ENCODE measurements at places on chromosomes 3 and 15.

- DNase-seq: no peak
Measured at GRCh38 chr15:88661761-88662556, 23.1 kb downstream of the ISG20 start.

DNA sequence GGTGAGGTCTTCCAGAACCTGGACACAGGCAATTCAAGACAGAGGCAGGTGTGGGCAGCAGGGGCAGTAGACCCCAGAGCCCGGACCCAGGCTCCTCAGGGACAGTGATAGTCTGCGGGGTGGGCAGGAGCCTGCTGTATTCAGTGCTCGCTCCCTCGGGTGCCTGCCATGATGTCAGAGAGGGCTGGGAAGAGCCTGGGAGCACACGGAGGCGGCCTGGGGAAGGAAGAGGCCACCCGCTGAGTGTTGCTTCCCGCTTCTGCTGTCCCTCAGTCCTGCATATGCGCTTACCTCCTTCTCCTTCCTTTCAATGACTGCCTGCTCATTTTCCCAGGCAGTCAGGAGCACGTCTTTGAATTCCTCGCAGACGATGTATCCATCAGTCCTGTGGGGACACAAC is 22.8 kb downstream of the TMEM43 start:
- no peak for DNase-seq

DNA sequence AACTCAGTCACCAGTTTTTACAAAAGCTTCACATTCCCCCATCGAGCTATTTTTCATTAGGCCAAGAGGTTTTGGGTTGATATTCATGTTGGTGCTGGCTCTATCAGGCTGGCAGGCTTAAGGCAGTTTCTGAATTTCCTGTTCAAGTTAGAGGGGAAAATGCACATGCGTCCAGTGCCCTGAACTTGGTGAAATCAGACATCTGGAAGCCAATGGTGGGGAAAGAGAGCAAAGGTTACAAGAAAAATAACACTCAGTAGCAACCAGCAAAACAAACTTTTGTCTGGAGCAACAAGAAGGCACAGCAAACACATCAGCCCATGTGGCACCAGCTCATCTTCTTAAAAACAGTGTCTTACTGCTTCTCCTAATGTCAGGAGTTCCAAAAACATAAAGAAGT is 155.6 kb upstream of the TSC22D2 start:
- no peak for DNase-seq

GRCh38 chr15:49083401-49084284 is 37.4 kb upstream of the SECISBP2L start:
- no peak for DNase-seq

- DNase-seq: no peak
Measured at GRCh38 chr3:63857311-63857710, 6.3 kb downstream of the THOC7 start.

DNA sequence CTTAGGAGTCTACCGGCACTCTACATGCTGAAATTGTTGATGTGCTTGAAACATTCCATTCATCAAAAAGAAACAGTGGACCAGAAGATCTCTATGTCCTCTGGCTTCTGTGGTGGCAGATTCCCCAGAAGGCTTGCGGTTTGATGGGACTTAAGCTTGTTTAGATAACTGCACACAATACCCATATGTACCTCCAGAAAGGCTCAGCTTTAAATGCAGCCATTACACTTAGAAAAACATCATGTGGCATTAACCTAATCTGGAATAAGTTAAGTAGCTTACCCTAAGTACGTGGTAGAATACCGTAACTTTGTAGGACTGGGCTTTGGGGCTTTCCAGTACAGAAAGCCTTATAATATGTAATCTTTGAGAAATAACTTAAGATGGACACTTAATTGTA is 187.3 kb downstream of the RBMS3 start:
- DNase-seq: no peak

- DNase-seq: peak; percentile 52
Measured at GRCh38 chr3:179558742-179559364, 3.9 kb upstream of the ACTL6A start.

- DNase-seq: no peak
Measured at GRCh38 chr3:192597506-192597905, 129.8 kb downstream of the FGF12 start.

GRCh38 chr3:32455609-32456428 is 46.8 kb downstream of the CMTM6 start:
- no peak for DNase-seq

- DNase-seq: no peak
Measured at GRCh38 chr3:37653466-37653865, 208.2 kb upstream of the CTDSPL start.

GRCh38 chr3:181578743-181579142 is 133.0 kb upstream of the SOX2 start:
- no peak for DNase-seq

GRCh38 chr3:159922193-159922840 is 66.3 kb upstream of the IL12A start:
- no peak for DNase-seq

GRCh38 chr3:8020047-8020841 is 481.4 kb upstream of the LMCD1 start:
- no peak for DNase-seq

- no peak for DNase-seq
Measured at GRCh38 chr3:48222616-48223513, at the start of gene CAMP. Gene CAMP, plus strand, starts transcription at chr3:48223495. Its CDS starts 17 bp downstream, at chr3:48223512.

DNA sequence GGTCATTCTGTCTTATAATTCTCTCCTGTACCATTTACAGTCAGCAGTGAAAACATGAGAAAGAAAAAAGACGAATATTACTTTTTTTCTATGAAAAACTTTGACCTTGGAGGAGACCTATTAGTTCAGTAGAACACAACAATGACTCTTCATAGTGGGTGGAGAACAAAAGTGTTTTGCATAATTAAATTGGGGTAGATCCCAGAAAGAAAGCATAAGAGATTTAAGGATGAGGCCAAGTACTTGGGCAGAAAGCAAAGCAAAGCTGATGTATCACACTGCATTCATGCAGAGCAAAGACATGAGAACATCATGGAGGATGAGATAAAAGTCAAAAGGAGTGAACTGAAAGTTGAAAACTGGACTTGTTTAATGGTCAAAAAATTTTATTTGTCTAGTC is 1273.4 kb downstream of the ROBO2 start:
- DNase-seq: no peak

DNA sequence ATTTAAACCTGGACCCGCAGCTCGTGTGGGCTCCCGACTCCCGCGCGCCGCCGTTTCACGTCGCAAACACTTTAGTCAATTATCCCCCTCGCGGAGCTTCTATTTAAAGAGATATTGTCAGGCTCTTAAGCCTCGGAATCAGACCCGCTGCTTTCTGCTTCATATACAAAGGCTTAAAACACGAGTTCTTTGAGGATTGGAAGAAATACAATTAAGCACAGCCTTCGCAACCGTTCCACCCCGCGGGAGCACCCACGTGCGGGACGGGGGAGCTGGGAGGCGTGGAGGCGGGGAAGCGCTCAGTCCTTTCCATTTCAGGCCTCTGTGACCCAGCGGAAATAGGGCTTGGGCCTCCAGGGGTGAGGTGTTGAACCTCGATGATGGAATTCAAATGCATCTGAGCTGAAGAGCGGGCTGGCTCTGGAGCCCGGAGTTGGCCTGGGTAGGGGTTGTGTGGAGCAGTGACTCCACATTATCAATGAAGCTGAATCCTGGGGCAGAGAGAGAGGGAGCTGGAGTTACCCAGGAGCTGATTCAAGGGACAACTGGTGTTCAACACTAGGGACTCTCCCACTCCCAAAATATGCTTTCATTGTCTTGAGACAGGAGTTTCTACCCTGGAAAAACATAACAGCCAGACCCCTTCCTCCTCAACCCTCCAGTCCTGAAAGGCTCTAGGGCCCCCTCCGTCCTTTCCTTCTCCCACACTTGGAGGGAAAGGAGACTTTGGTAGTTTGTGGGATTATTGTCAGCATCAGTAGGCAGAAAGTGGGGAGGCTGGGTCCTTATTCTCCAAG is 2.4 kb downstream of the ANKRD63 start:
- DNase-seq: no peak

DNA sequence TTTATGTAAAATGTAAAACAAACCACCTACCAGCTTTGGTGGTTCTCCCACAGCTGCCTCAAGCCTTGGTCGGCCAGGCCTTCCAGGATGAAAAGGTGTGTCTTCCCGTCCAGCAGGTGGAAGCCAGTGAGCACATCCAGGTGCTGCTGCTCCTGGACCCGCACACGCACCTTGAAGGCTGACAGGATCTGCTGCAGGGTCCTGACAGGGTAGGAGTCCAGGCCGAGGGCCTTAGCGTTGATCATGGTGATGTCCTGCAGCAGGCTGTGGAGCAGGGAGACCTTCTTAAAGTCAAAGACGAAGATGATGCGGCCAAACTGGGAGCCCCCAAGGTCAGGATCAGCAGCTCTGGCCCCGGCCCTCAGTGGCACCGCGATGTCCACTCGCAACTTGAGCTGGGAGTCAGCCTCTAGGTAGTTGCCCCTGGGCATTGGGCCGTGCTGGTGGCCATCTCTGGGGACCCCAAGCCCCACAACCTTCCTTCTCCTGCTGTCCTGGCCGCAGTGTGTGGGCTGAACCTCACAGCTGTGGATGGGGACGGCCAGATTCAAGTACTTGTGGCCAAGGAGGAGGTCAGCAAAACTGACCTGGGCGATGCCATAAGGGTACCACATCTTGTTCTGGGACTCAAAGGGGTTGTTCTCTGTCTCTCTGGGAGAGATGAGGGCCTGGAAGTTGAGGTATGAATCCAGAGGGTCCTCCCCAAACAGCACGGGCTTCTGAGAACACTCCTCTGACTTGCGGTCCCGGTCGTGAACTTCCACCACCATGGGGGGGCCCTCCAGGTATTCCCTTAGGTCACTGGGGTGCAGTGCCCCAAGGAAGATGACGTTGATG is 48.6 kb downstream of the CFAP92 start:
- DNase-seq: no peak

GRCh38 chr3:106193876-106194275 is 325.1 kb upstream of the CBLB start:
- no peak for DNase-seq

DNA sequence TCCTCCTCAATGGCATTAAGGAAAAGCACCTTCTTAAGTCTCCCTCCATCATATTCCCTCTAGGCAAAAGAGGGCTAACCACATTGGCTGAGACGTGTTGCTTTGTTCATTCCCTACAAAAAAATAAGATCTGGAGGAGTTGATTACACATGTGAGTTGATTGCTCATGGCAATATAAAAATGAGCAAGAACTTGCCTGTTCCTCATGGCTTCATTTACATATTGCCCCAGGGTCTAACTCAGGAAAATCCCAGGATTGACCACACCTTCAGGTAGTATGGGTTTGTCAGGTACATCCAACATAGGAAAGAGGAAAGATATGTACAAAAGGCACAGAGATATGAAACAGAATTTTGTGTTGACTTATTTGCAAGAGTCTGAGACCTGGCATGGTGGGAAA is 35.5 kb downstream of the NFKBIZ start:
- DNase-seq: no peak

- no peak for DNase-seq
Measured at GRCh38 chr3:130935761-130936492, 42.0 kb downstream of the ATP2C1 start.

GRCh38 chr3:13537909-13538296 is 11.0 kb upstream of the FBLN2 start:
- no peak for DNase-seq

GRCh38 chr3:30035935-30036567 is 570.4 kb upstream of the TGFBR2 start:
- no peak for DNase-seq

- no peak for DNase-seq
Measured at GRCh38 chr3:12046406-12046805, 42.2 kb downstream of the SYN2 start.

- DNase-seq: no peak
Measured at GRCh38 chr15:38651328-38652038, 86.9 kb upstream of the RASGRP1 start.

- no peak for DNase-seq
Measured at GRCh38 chr15:85550283-85550682, 169.9 kb downstream of the AKAP13 start.

- DNase-seq: no peak
Measured at GRCh38 chr3:141233457-141234161, 2.0 kb downstream of the PXYLP1 start.

DNA sequence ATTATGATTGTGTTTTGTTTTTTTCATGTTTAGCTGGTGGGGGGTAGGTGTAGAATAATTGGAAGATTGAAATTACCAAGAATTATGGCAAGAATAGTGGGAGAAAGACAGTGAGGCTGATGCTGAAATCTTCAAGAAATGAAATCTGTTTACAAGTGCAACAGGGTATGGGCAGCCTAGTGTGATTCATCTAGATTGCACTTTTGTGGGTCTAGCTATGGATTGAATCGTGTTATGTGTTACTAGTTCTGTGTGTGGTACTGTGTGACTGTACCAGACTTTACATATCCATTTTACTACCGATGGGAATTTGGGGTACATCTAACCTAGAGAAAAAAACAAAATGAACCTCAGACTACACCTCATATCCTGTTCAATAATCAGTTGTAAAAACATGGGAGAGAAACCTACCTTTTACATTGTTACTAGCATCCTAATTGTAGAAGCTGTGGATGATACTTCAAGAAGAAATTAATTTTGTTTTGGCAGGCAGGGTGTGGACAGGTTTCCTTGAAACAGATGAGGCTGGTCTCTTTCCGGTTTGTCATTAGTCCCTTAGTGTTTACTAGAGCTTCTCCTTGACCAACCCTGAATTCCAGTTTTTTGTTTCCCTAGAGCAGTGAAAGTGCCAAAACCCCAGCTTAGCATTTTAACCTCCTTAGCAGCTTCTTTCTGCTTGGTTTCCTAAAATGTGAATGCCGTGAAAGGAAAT is 47.9 kb downstream of the OPA1 start:
- no peak for DNase-seq

DNA sequence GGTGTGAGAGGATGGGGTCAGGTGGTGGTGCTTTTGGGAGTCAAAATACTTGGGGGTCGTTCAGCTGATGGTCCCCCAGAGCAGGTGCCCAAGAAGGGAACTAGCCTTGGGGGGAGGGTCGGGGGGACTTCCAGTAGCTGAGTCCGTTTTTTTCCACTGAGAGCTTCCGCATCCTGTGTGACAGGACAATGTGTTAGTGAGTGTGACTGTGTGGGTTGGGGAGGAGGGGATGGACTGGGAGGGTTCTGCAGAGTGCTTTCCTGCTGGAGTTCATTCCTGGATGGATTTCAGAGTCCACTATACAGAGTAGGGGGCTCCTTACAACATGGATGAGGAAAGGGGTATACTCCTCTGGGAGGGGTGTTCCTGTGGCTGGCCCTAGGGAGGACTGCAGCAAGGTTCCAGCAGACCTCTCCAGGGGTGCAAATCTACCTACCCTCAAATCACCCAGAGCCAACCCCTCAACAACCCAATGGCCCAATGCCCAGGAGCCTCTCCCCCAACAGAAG is 601 bp upstream of the HYAL2 start:
- DNase-seq: no peak

All from HuH-7.5 (cell line).